ENCODE measurements at places on chromosomes 2 and 18. TPM values are rescaled to one million over a fixed set of nuclear protein-coding genes. Genes with fewer than 3 reads are reported as not detected.

Gene SPATA3
- not detected for polyA plus RNA-seq

Gene M1AP
- 0.72 TPM for polyA plus RNA-seq

- no peak for DNase-seq
Observed at GRCh38 chr2:235518322-235519090, 24.7 kb downstream of the AGAP1 start.

DNA sequence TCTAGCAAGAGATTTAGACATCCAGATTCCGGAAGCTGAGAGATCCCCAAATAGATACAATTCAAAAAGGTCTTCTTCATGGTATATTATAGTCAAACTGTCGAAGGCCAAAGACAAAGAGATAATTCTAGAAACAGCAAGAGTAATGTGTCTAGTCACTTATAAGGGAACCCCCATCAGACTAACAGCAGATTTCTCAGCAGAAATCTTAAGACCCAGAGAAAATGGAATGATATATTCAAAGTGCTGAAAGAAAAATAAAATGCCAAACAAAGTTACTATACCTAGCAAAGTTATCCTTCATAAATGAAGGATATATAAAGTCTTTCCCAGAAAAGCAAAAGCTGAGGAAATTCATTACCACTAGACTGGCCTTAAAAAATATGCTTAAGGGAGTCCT, 36.1 kb upstream of the PAX3 start:
- DNase-seq, result no peak

GRCh38 chr2:28369358-28369757, 23.3 kb upstream of the FOSL2 start:
- DNase-seq, result no peak

GRCh38 chr2:68303033-68303901, 16.5 kb downstream of the CNRIP1 start:
- no peak for DNase-seq

- no peak for DNase-seq
Observed at GRCh38 chr2:100391735-100392515, 25.5 kb downstream of the CHST10 start.
